ENCODE measurements at places on chromosomes 7 and 10.

DNA sequence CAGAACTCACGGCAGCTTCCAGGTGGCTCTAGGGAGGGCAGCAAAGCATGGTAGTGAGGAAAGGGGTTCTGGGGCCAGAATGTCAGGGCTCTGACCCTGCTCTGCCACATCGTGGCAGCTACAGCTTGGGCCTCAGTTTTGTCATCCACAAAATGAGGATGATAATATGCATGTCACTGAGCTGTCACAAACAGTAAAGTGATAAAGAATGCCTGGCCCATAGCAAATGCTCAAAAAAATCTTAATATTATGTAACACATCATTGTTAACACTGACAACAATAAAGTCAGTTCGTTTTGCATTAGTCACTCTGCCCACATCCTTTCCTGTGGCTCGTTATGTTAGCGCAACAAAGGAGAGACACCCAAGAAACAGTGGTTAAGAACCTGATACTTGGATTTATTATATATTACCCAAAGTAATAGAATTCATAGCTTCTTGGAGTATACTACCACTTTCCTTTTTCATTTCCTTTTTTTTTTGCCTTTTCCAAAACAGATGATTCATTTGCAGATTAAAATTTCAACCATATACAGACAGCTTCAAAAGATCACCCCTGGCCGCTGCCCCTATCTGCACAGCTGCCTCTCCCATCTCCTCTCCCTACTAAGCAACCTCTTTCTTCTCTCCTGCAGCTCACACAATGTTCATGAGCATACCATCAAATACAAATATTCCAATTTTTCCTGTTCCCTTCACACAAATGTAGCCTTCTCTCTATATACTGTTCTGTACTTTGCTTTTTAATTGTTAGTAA, 45.5 kb upstream of the DDC start:
- peak; percentile 34 for DNase-seq

DNA sequence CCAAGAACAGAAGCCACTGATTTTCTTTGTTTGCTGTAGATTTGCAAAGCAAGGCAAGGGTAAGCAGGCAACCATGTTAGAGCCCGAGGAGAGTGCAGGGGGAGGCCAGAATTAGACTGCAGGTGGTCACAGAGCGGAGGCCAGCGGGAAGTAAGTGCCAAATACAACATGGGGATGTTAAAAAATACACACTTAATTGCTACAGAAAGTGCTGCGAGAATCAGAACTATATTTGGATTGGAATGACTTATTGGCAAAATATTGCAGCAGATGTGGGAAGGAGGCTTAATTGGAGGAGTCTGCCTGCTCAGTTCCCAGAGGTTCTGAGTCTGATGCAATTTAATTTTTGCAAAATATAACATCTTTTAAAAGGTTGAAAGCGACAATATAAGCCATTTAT, 49.7 kb upstream of the ADCY1 start:
- DNase-seq: no peak

GRCh38 chr10:22505911-22506685, 160.8 kb downstream of the SPAG6 start:
- DNase-seq: peak; percentile 8

DNA sequence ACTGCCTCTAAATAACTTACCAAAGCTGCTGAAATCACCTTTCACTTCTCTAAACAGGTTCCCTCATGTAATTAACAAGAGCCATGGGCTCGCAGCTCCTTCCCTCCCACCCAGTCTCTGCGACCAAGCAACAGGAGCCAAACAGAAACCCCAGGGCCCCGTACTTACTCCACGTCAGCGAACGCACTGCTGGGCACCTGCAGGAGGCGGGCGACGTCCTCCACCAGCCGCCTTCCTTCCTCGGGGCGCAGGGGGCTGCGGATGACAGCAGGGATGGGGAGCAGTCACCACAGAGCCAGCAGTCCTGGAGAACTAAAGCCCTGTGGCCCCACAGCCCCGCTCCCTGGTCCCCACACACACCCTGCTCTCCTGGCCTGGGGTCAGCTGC, 477.0 kb downstream of the PTPRN2 start:
- DNase-seq: no peak

DNA sequence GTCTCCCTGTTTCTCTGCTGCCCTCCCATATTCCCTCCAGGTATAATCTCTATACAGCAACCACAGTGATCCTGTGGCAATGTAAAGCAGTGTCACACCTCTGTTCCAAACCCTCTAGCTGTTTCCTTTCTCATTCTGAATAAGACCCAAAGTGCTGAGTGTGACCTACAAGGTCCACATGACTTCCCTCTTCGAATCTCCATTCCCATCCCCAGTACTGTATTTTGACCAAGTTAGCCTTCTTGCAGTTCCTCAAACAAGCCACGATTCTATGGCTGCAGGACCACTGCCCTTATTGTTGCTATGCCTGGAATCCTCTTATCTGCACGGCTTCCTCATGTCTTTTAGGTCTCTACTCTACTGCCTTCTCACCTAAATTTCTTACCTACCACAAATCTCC, 291.9 kb downstream of the DOCK4 start:
- no peak for DNase-seq

- DNase-seq: no peak
These were observed 1.1 kb upstream of the GPRIN2 start for GRCh38 chr10:46557319-46558121.

GRCh38 chr7:98398567-98399372, 2.1 kb downstream of the BAIAP2L1 start:
- no peak for DNase-seq

- DNase-seq: no peak
These were observed 51.7 kb upstream of the IFRD1 start for GRCh38 chr7:112398534-112398933.

- DNase-seq: no peak
These were observed 5.5 kb downstream of the VSTM4 start for GRCh38 chr10:49109669-49110340.

DNA sequence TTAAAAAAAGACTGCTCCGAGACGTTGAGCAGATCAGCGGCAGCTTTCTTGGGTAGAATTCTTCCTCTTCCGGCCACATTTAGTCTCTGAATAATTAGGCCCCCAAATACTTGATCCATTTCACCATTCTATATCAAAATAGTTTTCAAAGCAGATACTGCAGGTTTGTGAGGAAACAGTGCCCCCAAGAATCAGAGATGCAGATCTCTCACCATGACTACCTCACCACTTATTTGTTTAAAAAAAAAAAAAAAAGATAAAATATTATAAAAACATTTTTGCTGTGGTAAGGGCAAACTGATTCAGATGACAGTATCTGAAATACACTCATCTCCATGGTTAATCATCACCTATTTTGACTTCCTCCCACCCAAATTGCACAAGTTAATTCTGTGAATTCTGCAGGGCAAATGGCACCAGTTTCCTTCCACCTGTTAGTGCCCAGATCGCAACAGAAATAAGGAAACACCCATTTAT, 210.4 kb downstream of the FAM107B start:
- no peak for DNase-seq

GRCh38 chr10:78630944-78631838, 437.6 kb upstream of the ZMIZ1 start:
- peak; percentile 4 for DNase-seq

DNA sequence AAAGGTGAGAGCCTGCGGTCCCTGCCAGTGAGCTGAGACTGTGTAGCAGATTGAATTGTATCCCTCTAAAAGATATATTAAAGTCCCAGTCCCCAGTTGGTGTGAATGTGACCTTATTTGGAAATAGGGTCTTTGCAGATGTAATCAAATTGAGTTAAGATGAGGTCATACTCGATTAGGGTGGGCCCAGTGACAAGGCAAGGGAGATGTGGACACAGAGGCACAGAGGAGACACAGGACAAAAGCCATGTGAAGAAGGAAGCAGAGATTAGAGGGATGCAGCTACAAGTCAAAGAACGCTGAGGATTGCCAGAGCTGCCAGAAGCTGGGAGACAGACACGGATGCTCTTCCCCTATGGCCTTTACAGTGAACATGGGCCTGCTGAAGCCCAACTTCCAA, 104.3 kb downstream of the CLEC2L start:
- DNase-seq: no peak

DNA sequence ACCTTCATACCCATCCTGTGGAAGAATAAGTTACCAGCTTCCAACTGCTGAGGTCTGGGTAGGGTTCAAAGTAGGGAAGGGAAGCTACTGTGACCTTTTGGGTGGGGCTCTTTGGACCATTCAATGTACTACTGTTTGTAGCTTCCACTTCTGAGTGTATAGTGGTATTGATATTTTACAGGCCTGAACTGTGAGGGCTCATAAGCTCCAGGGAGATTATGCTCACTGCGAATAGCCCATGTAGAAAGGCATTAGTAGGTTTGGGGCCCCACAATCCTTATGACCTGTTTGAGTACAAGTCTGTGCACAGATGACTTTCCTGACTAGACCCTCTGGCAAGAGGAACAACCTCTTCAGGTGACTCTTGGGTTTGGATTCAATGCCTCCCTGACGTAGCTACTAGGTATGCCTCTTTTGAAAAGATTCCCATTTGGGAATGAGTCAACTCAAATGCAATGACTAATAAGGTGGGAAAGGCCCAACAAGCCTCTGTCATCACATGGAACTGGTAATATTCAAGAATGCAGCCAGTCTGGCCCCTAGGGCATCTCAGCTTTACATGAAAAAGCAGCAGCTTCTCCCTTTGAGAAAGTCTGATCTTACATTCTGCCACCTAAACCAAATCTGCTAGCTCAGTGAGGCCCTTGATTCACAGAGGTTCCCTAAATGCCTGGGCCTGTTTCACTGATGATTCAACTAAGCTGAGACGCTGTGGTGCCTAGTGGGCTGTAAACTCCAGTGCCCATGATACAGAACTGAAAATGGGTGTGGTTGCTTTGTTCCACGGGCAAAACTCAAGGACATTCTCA, 79.8 kb downstream of the ABI1 start:
- DNase-seq: peak; percentile 10

DNA sequence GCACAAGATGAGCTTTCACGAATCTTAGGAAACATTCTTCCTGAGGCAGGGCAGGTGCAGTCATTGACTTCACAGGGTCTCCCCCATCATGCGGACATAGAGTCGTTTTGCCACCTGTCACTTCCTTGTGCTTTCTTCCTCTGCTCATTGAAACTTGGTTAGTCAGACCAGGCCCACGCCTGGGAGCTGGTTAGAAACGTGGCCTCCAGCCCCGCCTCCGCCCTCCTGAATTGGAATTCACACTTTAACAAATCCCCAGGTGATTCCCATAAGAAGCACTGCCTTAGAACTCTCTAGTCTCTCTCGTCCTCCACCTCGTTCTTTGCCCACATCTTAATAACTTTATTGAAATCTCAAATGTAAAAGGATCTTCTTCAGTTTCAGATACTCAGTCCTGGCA, 265.5 kb upstream of the FZD8 start:
- DNase-seq: no peak

DNA sequence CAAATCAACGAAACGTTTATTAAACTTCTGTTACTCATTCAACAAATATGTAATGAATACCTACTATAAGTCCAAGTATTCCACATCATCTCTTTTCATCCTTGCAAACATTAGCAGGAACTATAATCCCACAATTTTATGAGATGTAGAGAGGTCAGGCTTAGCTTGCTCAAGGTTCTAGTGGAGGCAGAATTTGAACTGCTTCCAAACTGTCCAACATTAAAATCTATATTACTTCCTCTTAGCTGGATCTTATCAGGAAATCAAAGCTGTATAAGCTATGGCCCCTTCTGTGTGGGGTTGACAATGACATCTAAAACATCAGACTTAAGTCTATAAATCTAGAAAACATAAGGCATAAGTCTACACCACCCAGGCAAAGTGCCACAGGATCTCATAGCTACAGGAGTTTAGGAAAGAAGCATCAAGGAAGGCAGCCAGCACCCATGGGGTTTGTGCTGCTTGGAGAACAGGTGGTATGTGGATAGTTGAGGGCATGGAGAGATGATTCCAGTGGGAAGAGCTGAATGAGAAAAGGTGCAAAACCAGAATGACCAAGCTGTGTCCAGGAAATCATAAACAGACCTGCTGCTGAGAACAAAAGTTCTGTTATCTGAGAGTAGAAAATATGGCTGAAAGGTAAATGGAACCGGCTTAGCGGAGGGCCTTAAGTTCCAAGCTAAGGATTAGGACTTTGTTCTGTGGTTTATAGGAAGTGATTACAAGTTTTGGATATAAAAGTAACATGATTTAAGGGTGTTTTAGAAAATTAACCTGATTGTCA, 34.5 kb downstream of the PAPSS2 start:
- DNase-seq: no peak

DNA sequence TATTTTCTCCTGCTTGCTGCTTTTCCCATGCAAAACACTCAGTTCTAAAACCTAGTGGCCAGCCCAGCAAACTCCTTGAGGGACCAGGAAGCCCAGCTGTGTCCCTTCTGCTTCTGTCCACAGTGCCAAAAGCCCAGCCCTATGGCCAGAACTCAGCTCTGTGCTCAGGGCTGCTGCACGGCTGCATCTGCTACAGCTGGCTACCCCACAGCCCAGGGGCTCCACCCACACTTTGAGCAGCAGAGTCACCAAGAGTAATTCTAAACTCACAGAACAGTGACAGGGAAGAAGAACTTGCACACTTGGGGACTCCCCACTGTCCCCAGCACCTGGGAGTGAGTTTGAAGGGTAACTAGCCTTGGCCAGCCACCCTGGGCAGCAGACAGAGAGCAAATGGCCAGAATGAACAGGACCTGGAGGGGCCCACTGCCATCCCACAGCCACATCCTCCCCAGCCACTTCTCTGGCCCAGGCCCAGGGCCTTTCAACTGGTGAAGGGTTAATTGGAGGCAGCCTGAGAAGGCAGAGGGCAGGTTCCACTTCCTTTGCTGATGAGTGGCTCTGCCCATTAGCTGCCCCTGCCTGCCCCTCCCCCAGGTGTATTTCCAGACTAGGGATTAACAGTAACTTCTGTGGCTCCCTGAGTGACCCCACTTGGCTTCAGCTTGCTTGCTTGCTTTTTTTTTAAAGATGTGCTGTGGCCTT, 28.1 kb upstream of the TRIM8 start:
- DNase-seq: no peak

GRCh38 chr7:51077316-51077986, 239.2 kb downstream of the COBL start:
- DNase-seq: no peak

DNA sequence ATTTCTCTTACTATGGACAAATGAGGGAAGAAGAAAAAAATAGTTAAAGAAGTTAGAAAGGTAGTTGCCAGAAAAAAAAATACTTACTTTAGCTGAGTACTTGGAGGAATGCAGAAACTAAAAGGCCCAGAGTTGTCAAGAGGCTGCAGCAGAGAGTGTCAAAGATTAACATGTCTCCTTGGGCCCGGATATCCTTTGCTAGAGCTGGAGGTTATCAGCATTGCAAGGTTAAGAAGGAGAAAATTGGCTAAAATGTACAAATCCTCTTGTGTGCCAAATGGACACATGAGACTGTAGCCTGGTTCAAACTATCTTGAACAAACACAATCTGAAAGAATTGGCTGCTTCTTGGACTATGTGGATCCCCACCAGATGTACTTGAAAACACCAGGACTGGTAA, 377.0 kb downstream of the SEMA3D start:
- no peak for DNase-seq

DNA sequence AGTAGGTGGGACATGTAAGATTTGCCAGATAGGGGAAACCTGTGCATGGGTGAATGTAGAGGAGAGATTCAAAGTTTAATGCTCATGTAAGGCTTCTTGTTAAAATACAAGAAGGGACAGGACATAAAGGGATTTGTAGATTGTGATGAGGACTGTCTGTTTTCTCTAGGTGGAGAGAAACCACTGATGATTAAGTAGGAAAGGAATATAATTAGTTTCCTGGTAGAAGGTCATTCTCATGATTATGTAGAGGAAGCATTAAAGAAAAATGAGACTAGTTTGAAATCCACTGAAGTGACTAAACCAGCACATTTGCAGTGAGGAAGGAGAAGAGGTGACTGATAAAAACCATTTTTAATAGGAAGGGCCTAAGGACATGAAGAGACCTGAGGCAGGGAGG, 19.6 kb upstream of the MACC1 start:
- no peak for DNase-seq

- no peak for DNase-seq
These were observed 93.5 kb downstream of the ADARB2 start for GRCh38 chr10:1643908-1644179.

All from stimulated activated CD4-positive, alpha-beta T cell treated with anti-CD3 and anti-CD28 coated beads, Interleukin-12 subunit alpha, Interleukin-12 subunit beta, amount 100 ng/mL, for 48 hours (primary cell).